Activated T-helper 2 cell treated with anti-CD3 and anti-CD28 coated beads, Interferon-gamma antibody, Interleukin-2, Interleukin-4, amounts not matched to agents 10 μg/mL and 5 μg/mL and 100 μg/mL, durations not matched to agents 14 hours and 24 hours and 36 hours (primary cell): ENCODE measurements at places on chromosomes 4 and X.

GRCh38 chrX:97616883-97617530 lies 733.3 kb downstream of the RPA4 start:
- H3K36me3 ChIP-seq = no peaks in the 10 kb centered on the region
- H3K4me3 ChIP-seq = no peak overlapping the region
- no peaks in the 10 kb centered on the region for H3K4me1 ChIP-seq

GRCh38 chrX:133516686-133517085 lies 101.4 kb upstream of the GPC4 start:
- H3K4me1 ChIP-seq = no peaks in the 10 kb centered on the region
- H3K36me3 ChIP-seq = no peaks in the 10 kb centered on the region
- H3K4me3 ChIP-seq = no peak overlapping the region
- no peak for DNase-seq
- no peak overlapping the region for H3K27ac ChIP-seq

DNA sequence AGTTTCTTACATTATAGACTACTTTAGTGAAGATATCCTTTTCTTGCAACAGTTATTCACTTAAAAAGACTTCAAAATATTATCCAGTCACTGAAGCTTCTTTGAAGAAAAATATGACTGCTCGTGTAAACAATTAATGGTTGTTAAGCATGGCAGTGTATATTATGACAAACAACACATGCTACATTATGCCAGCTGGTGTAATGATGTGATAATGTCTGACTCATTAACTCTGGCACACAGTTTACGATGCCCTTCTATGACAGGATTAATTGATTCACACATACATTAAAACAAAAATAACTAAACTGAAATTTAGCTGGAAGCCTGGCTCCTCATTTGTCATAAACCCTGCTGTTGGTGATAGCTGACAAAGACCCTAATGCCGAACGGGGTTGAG lies 22.4 kb downstream of the GK2 start:
- H3K4me3 ChIP-seq = no peak overlapping the region
- H3K27me3 ChIP-seq = no peaks in the 10 kb centered on the region
- no peaks in the 10 kb centered on the region for H3K36me3 ChIP-seq

DNA sequence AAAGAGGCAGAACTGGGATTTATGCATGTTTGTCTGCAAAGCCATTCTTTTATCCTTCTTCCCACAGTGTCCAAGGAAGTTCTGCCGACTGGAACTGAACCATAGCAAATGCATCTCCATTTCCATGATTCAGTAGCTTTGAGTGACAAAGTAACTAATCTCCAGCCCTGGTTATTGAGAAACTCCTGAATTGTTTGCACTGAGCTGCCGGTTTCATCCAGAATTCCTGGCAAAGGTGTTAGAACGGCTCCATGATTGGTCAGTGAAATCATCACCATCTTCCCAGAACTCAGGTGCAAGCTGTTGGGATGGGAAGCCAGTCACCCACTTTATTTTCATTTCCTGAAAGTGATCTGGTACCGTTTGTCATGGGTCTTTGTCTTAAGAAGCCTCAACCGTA lies 47.0 kb upstream of the SLC34A2 start:
- no peaks in the 10 kb centered on the region for H3K27me3 ChIP-seq
- DNase-seq = no peak
- H3K4me3 ChIP-seq = no peak overlapping the region
- no peaks in the 10 kb centered on the region for H3K4me1 ChIP-seq

GRCh38 chrX:17656035-17656418 lies 81.3 kb upstream of the SCML1 start:
- peaks cover 7% of the 10 kb centered on the region for H3K27me3 ChIP-seq
- peak overlapping the region; percentile 82 for H3K4me3 ChIP-seq
- H3K36me3 ChIP-seq = peaks cover 4% of the 10 kb centered on the region
- DNase-seq = no peak
- peak overlapping the region; percentile 72 for H3K27ac ChIP-seq

- H3K4me1 ChIP-seq = no peaks in the 10 kb centered on the region
- DNase-seq = no peak
- H3K36me3 ChIP-seq = no peaks in the 10 kb centered on the region
- no peak overlapping the region for H3K4me3 ChIP-seq
- no peak overlapping the region for H3K27ac ChIP-seq
- H3K27me3 ChIP-seq = peaks cover 8% of the 10 kb centered on the region
Measured at GRCh38 chr4:10760086-10760485, 75.5 kb upstream of the CLNK start.

DNA sequence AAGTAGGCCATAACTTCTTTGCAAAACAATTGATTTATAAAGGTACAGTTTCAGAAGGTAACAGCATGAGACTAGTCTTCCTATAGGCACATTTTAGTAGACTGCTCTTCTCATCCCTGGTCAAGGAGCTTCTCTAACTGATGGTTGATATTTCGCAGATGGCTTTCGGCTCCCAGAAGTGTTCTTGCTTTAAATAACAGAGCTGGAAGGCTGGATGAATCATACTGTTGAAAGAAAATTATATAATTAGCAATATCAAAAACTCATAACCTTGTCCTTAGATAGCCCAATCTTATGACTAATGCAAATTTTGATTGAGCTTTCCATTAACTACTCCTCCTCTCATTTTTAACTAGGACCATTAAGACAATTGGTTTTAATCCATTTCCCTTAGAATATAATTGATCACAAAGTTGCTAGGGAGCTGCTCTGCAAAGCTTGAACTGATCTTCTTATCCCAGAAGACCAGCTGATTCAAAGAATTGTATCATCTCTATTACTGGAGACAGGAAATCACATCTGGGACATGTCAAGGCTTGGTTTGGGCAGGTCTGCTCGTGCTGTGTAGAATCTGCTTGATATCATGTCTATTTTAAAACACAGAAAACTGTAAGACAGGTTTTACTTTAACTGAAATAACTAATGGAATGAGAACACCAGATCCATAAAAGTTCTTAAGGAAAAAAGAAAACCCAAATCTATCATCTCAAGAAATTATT lies 38.6 kb downstream of the CENPU start:
- no peak overlapping the region for H3K4me3 ChIP-seq
- H3K36me3 ChIP-seq = peaks cover 72% of the 10 kb centered on the region
- peak overlapping the region; percentile 38 for H3K27ac ChIP-seq
- DNase-seq = no peak
- no peaks in the 10 kb centered on the region for H3K4me1 ChIP-seq

- H3K27me3 ChIP-seq = no peaks in the 10 kb centered on the region
- H3K27ac ChIP-seq = no peak overlapping the region
- H3K4me1 ChIP-seq = no peaks in the 10 kb centered on the region
- DNase-seq = no peak
Measured at GRCh38 chr4:47251348-47252135, 212.0 kb downstream of the COMMD8 start.

GRCh38 chrX:2521927-2522386 lies 21.2 kb upstream of the DHRSX start:
- peaks cover 2% of the 10 kb centered on the region for H3K27me3 ChIP-seq
- no peaks in the 10 kb centered on the region for H3K4me1 ChIP-seq
- H3K27ac ChIP-seq = no peak overlapping the region
- no peak for DNase-seq
- H3K4me3 ChIP-seq = no peak overlapping the region

- no peak for DNase-seq
- no peak overlapping the region for H3K27ac ChIP-seq
- no peaks in the 10 kb centered on the region for H3K27me3 ChIP-seq
- no peaks in the 10 kb centered on the region for H3K4me1 ChIP-seq
Measured at GRCh38 chrX:71321731-71322130, 20.2 kb downstream of the ITGB1BP2 start.

GRCh38 chr4:110854021-110854678 lies 231.3 kb upstream of the PITX2 start:
- no peaks in the 10 kb centered on the region for H3K27me3 ChIP-seq
- H3K4me1 ChIP-seq = no peaks in the 10 kb centered on the region
- H3K4me3 ChIP-seq = no peak overlapping the region
- DNase-seq = no peak

- no peaks in the 10 kb centered on the region for H3K27me3 ChIP-seq
- no peaks in the 10 kb centered on the region for H3K4me1 ChIP-seq
- no peak for DNase-seq
- H3K27ac ChIP-seq = no peak overlapping the region
- peaks cover 60% of the 10 kb centered on the region for H3K36me3 ChIP-seq
Measured at GRCh38 chr4:118703118-118703517, 17.9 kb downstream of the METTL14 start.

DNA sequence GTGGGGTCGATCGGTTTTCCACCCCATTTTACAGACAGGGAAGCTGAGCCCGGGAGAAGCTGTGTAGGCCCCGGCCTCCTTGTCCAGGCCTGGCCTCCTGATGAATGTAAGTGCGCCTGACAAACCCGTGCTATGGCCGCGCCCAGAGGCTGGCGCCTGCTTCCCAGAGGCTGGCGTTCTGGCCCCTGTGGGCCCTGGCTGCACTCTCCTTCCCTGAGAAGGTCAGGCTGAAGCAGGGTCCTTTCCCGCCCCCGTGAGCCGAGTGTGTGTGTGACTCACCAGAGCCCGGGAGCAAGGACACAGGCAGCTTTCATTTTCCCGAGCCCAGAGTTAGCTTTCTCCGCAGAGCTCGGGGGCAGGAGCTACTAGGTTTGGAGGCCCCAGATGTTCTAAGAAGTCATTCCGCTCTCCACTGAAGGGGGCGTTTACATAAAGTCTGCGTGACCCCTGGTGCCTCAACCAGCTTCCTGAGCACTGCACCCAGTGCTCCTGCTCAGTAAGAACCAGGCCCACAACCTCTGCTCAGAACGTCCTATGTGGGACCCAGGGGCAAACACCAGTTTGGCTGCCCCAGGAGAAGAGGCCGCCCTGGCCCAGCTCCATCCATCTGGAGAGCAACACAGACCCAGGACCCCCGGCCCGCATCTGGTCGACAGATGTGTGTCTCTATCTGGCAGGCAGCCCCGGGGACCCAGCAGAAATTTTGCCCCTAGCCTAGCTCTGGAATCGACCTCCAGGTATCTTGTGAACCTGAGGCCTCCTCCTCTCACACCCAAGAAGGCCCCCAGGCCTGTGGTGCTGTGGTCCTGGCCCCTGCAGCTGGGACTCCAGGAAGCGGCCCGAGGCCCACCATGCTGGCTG lies 13.6 kb downstream of the UVSSA start:
- no peak for DNase-seq
- H3K36me3 ChIP-seq = no peaks in the 10 kb centered on the region
- no peak overlapping the region for H3K4me3 ChIP-seq
- no peaks in the 10 kb centered on the region for H3K27me3 ChIP-seq

DNA sequence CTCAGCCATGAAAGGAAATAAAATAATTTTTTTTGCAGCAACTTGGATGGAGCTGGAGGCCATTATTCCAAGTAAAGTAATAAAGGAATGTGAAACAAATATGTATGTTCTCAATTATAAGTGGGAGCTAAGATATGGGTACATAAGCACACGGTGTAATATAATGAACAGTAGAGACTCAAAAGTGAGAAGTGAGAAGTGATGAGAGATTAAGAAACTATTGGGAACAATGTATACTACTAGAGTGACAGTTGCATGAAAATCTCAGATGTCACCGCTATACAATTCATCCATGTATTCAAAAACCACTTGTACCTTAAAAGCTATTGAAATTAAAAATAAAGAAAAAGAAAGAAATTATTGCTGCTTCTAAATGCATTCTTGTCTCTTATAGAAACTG lies 182.9 kb upstream of the TACR3 start:
- H3K36me3 ChIP-seq = no peaks in the 10 kb centered on the region
- no peak overlapping the region for H3K27ac ChIP-seq
- no peaks in the 10 kb centered on the region for H3K27me3 ChIP-seq
- no peak overlapping the region for H3K4me3 ChIP-seq
- DNase-seq = no peak

DNA sequence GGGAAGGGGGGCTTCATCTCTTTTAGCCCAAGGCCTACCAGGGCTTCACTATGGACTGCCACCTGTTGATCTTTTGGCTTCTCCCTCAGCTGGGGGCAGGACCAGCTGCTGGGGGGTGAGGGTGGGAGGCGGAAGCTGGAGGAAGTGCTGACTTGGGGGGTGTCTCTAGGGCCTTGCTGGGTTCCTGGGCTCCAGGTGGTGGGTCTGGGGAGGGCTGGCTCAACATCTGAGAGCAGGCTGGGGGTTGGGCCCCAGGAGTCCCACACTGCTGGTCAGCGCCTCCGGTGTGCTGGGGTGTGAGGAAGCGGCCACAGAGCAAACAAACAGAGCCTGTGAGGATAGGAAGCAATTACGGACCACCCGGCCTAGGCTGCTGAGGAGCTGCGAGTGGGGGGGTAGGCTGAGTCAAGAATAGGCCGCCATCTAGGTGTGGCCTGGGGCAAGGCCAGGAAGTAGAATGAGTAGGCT lies 85.7 kb downstream of the EFNB1 start:
- H3K4me3 ChIP-seq = no peak overlapping the region
- H3K4me1 ChIP-seq = peaks cover 4% of the 10 kb centered on the region
- H3K27ac ChIP-seq = no peak overlapping the region
- no peaks in the 10 kb centered on the region for H3K36me3 ChIP-seq
- peaks cover 2% of the 10 kb centered on the region for H3K27me3 ChIP-seq

DNA sequence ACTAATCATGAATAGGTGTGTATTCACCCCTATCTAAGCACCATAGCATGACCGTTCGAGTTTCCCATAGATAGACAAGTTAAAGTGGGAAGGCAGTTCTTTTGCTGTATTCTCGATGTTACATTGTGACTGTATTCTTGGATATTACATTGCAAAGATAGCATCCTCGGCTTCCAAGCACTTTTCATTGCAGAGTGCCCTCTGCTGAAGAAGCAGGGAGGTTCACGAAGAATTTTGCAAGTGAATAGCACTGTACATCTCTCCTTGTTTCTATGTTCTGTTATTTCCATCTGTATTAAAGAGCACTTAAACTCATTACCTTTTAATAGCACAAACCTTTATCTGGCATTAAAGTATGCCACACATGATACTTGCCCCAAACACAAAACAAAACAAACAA lies 426.7 kb upstream of the ARX start:
- no peaks in the 10 kb centered on the region for H3K4me1 ChIP-seq
- no peaks in the 10 kb centered on the region for H3K27me3 ChIP-seq
- no peak overlapping the region for H3K4me3 ChIP-seq
- no peak overlapping the region for H3K27ac ChIP-seq
- no peaks in the 10 kb centered on the region for H3K36me3 ChIP-seq

- peaks cover 3% of the 10 kb centered on the region for H3K4me1 ChIP-seq
- no peak overlapping the region for H3K4me3 ChIP-seq
- H3K27me3 ChIP-seq = peaks cover 11% of the 10 kb centered on the region
- DNase-seq = no peak
Measured at GRCh38 chr4:105587841-105588240, 35.4 kb downstream of the ARHGEF38 start.

DNA sequence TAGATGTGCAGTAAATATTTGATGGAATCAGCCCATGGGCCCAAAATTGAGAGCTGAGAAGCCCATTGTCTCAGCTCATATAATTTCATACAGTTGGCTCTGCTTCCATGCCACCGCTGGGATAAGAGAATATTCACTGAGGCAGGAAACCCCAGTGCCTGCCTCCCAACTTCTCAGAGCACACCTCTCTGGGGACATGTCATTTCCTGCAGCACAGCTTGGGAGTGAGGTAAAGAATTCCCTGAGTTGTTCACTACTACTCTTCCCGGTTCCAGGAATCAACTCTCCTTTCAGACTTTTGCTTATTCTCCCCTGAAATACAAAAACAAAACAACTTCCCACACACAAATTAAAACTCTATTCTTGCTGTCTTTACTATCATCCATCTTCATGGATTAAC lies 389.3 kb downstream of the MAPK10 start:
- H3K27ac ChIP-seq = no peak overlapping the region
- no peak for DNase-seq
- H3K4me1 ChIP-seq = no peaks in the 10 kb centered on the region
- H3K4me3 ChIP-seq = no peak overlapping the region
- H3K36me3 ChIP-seq = no peaks in the 10 kb centered on the region

GRCh38 chr4:186404562-186405134 lies 138.7 kb downstream of the F11 start:
- no peak overlapping the region for H3K27ac ChIP-seq
- no peak for DNase-seq
- H3K27me3 ChIP-seq = no peaks in the 10 kb centered on the region
- H3K36me3 ChIP-seq = no peaks in the 10 kb centered on the region
- H3K4me3 ChIP-seq = no peak overlapping the region

- H3K36me3 ChIP-seq = no peaks in the 10 kb centered on the region
- DNase-seq = no peak
- no peak overlapping the region for H3K4me3 ChIP-seq
- no peaks in the 10 kb centered on the region for H3K4me1 ChIP-seq
Measured at GRCh38 chrX:3728454-3728853, 15.0 kb upstream of the PRKX start.
